ENCODE measurements at places on chromosomes 4 and X.

DNA sequence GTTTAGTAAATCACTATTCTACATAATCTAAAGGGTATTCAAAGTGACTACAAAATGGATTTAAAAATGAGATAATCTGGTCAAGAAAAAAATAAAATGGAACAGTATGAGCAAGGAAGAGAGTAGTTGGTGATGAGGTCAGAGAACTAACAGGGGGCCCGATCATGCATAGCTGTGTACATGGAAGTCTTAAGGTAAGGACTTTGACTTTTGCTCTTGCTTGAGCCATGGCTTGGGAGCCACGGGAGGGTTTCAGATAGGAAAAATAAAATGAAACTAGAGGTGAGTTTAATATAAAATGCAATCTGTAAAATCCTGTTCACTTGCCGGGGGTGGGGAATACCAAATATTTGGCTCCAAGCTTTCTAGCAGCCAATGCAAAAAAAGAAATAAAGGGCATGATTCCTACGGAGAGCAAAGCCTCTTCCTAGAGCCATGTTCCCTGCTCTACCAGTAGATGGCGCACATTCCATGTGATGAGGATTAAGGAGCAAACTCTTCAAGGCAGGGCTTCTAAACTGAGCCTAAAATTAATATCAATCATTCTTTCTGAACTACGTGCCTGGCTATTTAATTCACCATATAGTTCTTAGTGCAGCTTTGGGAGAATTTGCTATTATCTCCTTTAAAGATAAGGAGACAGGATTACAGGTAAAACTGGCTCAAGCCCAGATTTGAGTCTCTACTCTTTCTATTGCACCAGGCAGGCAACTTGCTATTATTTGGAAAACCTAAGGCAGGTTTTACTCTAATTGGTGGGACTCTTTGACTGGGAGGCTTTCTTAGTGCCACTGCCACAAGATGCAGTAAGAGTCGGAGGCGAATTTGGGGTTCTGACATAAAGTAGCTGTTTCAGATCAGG, 6.8 kb upstream of the CLCN5 start:
- DNase-seq: no peak

GRCh38 chr4:189502841-189503435, 437.7 kb upstream of the FRG1 start:
- no peak for DNase-seq

DNA sequence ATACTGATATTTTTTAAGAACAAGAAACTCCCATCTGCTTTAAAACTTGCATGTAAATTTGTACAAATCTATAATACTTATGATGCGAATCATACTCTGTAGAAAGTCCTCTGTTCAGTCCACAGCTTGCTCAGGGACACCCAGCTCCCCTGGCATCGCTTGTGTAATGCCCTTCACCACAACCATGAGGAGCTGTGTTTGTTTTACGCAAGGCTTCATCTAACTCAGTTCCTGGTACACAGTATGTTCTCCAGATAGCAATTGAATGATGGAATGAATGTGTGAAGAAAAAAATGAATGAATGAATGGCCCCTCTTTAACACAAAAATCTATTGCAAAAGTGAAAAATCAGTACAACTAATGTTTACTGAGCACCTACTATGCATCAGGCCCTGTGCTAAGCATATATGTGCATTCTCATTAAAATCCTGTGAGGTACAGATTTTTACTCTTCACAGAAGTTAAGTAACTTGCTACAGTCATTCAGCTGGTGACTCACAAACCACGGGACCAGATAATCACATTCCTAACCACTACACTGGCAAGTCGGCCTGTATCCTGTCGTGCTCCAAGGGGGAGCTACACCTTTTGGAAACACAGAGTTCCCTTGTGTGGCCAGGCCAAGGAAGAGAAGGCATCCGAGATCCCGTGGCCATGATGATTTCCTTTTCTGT, 58.7 kb upstream of the KDR start:
- no peak for DNase-seq

DNA sequence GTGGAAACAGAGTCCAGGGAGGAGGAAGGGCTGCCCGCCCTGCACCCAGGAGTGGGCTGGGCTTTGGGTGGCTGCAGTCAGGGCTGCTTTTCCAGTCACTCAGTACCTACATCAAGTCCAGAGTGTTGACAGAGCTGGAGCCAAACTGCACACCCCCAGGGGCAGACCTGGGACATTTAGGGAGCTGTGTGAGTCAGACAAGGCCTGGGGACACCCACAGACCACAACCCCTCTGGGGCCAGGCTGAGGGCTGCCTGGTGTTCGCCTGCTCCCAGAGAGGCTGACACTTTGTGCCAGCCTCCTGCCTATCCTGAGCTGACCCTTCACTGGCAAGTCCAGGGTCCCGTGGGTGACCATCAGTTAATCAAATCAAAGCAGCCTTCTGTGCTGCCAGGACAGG, 240.0 kb downstream of the BCOR start:
- DNase-seq: no peak

- DNase-seq: no peak
Observed at GRCh38 chrX:5898463-5898862, 330.2 kb downstream of the NLGN4X start.

- DNase-seq: no peak
Observed at GRCh38 chr4:150001815-150002214, 76.4 kb upstream of the DCLK2 start.

DNA sequence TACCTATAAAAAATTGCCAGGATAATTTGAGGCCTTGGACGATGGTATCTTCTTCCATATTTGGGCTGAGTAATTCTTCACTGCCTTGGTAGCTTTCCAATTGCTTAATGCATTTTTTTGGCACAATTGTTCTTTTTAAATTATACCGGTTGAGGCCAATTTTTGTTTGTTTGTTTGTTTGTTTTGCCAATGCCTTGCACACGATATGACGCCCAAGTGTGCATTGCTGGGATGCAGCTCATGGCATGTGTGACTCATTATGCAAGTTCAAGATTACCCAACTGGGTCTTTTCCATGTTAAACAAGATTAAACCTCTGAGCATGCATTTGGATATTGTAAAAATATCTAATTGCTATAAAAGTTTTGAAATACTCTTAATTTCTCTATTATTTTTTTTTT, 71.1 kb upstream of the KCNIP4 start:
- DNase-seq: no peak

DNA sequence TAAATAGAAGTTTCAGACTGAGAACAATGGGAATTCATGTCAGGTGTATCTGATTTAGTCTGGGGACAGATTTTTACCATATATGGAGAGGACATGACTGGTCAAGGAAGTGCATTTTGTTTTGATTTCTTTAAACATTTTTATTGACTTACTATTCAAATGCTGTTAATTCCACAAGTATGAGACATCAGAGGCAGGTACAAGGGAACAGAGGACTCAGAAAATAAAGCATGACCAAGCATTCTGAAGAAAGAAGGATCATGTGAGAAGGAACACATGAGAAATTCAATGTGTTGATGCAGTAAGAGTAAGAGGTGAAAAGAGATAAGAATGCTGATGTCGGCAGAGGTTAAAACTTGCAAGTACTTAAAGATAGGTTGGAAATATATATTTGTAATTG, 1452.6 kb downstream of the PCDH7 start:
- DNase-seq: no peak

- peak; percentile 18 for DNase-seq
Observed at GRCh38 chr4:138090150-138090917, 151.8 kb downstream of the SLC7A11 start.

DNA sequence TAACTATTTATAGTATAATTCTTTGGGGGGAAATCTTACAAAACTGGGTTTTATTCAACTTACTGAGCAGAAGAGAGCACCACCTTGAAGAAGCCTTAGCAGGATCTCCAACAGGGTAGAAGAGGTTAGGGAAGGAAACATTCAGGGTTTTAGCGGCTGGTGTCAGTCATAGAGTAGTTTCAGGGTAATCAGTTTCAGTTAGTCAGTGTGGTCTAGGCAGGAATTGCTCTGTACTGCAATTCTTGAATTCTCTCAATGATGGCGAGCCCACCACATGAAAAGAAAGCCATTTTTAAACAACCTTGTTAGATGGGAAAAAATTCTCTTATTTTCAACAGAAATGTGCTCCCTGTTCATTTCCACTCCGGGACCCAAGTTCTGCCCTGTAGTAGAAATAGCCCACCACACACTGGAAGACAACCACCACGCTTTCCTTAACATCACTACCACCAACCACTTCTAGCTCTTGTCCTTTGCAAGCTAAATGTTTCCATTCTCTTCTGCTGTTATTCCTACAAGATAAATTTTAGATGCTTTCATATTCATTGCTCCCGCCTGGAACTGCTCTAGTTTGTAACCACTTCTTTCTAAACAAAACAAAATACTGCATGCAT, 25.9 kb downstream of the COL25A1 start:
- DNase-seq: no peak

DNA sequence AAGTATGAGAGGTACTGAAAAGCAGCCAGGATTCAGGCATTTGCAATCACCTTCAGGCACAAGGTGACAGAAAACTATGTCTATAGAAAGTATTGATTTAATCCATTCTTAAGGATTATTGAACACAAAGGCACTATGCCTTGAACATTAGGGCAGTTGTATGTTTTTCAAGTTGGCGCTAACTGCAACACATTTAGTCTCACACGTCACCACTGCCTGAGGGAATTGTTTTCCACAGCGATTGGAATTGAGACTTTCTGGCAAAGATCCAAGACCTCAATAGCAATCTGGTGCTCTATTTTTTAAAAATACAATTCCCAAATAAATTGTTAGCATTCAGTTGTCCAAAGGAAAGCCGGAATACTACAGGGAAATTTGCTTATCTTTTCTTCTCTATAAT, 52.7 kb upstream of the FTHL17 start:
- no peak for DNase-seq

DNA sequence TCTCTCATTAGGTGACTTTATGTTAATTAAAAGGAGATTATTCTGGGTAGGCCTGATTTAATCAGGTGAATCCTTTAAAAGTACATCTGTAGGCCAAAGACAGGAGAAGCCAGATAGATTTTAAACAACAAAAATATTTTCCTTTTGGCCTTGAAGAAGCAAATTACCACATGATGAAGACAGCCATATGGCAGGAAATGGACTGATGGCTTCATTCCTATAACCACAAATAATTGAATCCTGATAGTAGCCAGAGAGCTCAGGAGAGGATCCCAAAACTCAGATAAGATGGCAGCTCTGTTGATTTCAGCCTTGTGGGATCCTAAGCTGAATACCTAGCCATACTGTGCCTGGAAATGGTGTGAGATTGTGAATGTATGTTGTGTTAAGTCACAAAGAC, 66.1 kb upstream of the PRKX start:
- DNase-seq: no peak

- DNase-seq: no peak
Observed at GRCh38 chr4:17494258-17495190, 17.4 kb downstream of the QDPR start.

GRCh38 chr4:113435893-113436292, 325.6 kb downstream of the CAMK2D start:
- DNase-seq: no peak

DNA sequence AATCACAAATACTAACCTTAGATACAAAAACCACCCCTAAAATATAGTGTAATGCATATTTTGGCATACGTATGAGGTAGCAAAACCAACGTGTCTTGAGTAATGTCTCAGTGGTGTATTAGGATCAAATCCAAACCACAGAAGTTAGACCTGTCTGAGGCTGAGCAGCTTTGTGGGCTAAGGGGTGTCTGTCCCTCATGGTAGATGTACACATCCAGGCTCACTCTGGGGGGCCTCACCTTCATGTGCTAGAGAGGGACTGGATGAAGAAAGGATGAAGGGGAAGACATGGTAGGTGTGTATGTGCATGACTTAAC, 188.0 kb upstream of the TBC1D9 start:
- no peak for DNase-seq

- no peak for DNase-seq
Observed at GRCh38 chrX:101655534-101655933, 4.1 kb downstream of the ARMCX2 start.

DNA sequence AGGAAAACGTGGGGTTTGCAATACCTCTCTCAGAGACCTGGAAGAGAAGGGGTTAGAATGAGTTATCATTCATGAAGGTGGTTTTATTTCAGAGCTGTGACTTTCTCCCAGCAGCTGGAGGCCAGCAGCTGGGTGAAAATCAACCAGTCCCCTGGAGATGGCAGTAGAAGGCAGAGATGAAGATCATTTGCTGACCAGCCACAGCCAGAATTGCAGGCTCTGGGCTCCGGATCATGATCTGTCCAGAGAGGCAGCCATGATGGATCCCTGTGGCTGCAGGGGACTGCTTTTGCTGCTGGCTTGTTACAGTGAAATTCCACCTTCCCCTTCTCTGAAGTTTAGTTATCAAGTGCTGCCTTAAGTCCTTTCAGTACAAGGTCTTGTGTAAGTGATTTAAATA, 46.9 kb upstream of the TAB3 start:
- no peak for DNase-seq

- DNase-seq: no peak
Observed at GRCh38 chr4:36823199-36823967, 421.2 kb upstream of the NWD2 start.

DNA sequence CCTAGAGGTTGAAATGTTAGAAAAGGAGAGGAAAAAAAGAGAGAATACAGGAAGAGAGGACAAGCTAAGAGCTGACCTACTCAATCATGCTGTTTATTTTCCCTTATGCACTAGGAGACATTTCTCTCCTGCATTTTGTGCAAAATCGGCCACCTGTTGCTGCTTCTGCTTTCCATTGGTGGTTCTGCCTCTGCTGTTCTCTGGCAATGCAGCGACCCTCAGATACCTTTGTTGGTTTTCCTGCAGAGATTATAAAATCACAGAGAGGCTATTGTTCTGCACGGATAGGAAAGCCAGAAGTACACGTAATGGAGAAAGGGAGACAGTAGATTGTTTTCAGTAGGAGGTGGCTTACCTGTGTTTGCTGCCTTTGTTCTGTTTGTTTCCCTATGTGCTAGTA, 108.9 kb downstream of the UNC5C start:
- DNase-seq: no peak

Data from NCI-H2081 treated with DMSO at 0.1 percent for 48 hours (cell line).